Kidney epithelial cell (primary cell): ENCODE measurements at places on chromosomes 3 and 15. TPM values are rescaled to one million over a fixed set of nuclear protein-coding genes. Genes with fewer than 3 reads are reported as not detected.

GRCh38 chr15:90423801-90424319, 35.8 kb downstream of the IQGAP1 start:
- DNase-seq = no peak

- no peak for DNase-seq
Observed at GRCh38 chr3:37137516-37137915, 36.9 kb downstream of the LRRFIP2 start.

Gene CRBN
- 39.6 and 43.9 TPM in 2 replicates for total RNA-seq

Gene SH2D7
- total RNA-seq = not detected in 2 replicates

DNA sequence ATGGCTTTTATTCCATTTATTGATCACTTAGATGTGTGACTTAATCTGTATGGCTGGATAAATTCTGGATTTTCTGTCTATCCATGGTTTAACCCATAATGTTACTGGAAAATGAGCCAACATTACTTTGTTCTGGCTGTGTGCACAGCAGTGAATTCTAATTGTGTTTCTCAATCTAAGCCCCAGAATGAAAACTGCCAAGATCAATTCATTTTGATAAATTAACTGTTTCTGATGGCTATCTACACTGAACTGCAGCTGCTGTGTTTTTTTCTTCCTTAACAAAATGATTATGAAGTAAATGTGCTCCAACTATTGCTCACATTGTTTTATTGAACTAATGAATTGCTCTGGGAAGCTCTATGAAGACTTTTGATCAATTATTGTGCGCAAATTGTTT, 35.7 kb upstream of the CPB1 start:
- no peak for DNase-seq

GRCh38 chr3:149512073-149512782, 37.7 kb downstream of the TM4SF4 start:
- DNase-seq = no peak

DNA sequence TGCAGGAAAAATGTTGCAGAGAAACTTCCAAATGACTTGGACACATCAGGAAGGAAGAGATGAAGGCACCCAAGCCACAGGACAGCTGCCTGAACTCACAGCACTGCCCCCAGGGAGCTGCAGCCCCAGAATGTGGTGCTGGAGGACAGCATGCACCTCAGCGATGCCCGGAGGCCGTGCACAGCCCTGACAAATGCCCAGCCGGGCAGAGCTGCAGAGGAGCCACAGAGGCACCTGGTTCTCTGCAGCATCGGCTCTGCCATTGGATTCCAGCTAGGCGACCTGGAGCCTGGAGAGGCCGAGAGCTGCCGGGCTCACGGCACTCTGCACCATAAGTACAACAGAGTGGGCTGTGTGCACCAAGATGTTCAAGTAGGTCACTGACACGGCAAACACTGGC, 97.5 kb downstream of the OCA2 start:
- no peak for DNase-seq

- DNase-seq = no peak
Observed at GRCh38 chr3:170815340-170815739, 54.7 kb downstream of the RPL22L1 start.

Gene SOX14
- total RNA-seq = not detected in 2 replicates

- DNase-seq = no peak
Observed at GRCh38 chr3:152480282-152480953, 211.7 kb downstream of the MBNL1 start.

- no peak for DNase-seq
Observed at GRCh38 chr15:72554471-72555425, 80.6 kb downstream of the ARIH1 start.

- DNase-seq = no peak
Observed at GRCh38 chr3:120497818-120498217, 47.0 kb upstream of the FSTL1 start.

Gene SLC6A6
- total RNA-seq = 3.8 and 4.1 TPM in 2 replicates

Gene CLDN1
- 305 and 316 TPM in 2 replicates for total RNA-seq

DNA sequence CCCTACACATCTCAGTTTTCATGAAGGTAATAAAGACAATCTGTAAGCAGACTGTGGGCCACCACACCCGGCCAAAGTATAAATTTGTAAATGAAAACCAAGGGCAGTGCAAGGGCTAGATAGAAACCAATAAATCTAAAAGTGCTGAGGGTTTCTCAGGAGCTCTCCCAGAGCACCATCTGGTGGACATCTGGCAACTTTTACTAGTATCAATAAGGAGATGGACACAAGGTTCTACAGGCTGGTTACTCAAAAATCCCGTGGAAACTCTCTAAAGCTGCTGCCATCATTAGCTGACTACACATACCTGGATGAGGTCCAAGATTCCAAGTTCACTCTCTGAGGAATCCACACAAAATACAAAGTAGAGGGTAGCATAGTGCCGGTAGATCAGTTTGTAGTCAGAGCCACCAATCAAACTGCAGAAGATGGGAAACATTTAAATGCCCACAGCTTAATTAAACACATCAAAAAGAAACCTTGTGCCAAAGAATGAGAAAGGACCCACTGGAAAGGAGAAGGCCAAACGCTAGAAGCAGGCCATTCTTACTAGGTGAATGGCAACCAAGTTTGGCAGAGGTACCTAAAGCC, 5.5 kb downstream of the AP3S2 start:
- no peak for DNase-seq

Gene CFAP100
- total RNA-seq = not detected in 2 replicates

GRCh38 chr15:63815211-63815610, 18.5 kb downstream of the HERC1 start:
- no peak for DNase-seq

Gene CGNL1
- total RNA-seq = 2.1 and 2.8 TPM in 2 replicates

Gene SCAANT1
- total RNA-seq = not detected in 2 replicates

Gene TBC1D2B
- total RNA-seq = 29.0 and 30.9 TPM in 2 replicates
